Activated T-helper 17 cell treated with anti-CD3 and anti-CD28 coated beads, Interleukin-2, amount 50 U/mL, for 72 hours (primary cell): ENCODE measurements at places on chromosomes 7 and 10. TPM values are rescaled to one million over a fixed set of nuclear protein-coding genes. Genes with fewer than 3 reads are reported as not detected.

Gene OR9A2
- 0.24 TPM for total RNA-seq

Gene PPP1R3C
- 0.64 TPM for total RNA-seq

Gene VWDE
- total RNA-seq, result 10.5 TPM

Gene IL15RA
- total RNA-seq, result 28.2 TPM

Gene ELMO1
- 106 TPM for total RNA-seq
